ENCODE measurements at places on chromosomes 1 and 21.

DNA sequence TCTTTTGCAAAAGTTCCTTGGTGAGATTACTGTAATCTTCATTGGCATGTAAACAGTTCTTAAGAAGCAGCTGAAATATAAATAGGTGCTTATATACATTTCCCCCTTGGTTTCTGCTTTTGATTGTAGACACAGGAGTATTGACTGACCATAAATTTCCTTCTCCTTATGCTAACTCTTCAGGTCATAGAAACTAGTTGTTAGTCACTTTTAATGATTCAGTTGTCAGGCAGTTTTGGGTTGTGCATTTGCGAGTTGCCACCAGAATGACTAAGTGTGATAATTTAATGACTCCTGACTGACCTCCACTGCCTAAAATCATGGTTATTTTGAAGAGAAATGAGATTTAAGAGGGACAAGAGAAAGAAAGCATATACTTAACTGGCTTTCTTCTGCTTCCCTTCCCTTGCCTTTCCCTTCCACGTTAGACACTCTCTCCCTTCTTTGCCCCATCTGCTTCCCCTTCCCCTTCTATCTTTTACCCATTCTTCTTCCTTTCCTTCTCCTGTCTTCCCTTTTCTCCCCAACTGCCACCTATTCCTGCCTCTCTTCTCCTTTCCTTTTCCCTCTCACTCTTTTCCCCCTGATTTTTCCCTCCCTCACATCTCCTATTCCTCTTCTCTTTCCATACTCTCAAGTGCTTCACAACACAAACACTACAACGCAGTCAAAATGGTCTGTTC is 12.3 kb downstream of the ZMPSTE24 start:
- peak; percentile 48 for DNase-seq

DNA sequence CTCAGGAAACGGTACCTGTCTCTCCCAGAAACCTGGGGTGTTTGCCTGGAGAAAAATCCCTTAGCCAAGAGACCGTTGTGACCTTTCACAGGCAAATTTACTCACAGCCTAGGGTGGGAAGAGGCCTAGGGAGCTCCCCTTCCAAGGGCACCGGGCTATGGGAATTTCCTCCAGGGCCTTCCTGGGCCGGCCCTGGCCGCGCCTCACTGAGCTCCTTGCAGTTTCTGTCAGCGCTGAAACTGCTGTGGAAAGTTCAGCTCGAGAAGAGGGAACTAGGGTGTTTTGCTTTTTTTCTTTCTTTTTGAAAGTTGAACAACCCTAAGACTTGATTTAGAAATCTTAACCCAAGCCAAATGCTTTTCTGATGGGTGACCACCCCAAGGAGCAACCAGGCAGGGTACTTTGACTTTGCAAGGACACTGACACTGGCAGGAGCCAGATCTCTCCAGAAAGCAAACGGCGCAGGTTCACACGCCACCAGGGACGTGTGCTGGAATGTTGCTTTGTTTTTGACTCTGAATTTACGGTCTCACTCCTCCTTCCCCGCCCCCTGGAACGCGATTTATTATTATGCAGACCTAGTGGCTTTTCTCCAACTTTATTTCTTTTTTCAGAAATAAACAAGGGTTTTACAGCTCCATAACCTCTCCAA is 229.6 kb upstream of the JUN start:
- DNase-seq, result peak; percentile 64

DNA sequence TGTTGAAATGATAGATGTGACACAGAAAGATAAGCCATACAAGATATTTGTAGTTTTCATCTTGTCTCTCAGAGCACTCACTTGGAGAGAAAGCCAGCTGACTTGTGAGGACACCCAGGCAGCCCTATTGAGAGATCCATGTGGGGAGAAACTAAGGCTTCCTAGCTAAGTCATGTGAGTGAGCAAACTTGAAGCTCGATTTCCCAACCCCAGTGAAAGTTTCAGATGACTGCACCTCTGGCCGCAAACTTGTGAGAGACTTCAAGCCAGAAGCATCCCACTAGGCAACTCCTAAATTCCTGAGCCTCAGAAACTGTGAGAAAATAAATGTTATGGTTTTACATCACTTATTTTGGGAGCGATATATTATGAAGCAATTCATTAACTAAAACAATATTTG is 832.3 kb downstream of the LTN1 start:
- DNase-seq, result no peak

DNA sequence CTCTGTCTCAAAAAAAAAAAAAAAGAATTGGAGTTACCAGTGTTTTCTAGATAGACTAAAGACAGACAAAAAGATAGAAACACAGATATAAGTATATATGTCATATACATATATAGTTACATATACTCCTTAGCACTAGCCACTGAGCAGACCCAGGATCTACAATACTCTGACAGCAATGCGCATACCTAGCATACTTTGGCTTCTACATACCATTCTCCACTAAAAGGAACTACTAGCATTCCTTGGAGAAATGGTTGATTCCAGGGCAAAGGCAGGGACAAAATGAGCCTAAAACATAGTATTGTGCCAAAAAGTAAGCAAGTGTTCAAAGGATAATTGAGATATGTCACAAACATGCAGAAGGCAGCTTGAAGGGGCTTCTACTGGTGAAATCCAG is 22.7 kb downstream of the SYNJ1 start:
- DNase-seq, result peak; percentile 63

DNA sequence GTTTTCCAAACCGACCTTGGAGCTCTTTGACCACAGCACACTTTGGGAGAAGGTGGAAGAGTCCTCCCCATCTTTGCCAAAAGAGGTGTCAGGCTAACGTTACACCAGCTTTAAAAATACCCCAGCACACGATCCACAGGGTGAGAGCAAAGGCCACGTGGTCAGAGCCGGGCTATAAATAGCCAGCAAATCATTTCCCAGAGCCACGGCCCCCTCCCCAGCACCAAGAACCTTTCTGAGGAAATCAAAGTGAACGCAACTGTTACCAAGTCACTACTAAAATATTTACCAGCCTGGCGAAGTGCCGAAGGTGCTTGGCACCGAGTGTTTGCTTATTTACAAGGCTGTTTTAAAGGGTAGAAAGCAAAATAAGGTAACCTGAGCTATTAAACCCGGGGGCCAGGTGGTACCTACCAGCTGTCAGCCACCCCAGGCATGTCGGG is 72.4 kb downstream of the CASZ1 start:
- peak; percentile 13 for DNase-seq

- no peak for DNase-seq
Measured at GRCh38 chr21:37168666-37169065, 95.6 kb downstream of the TTC3 start.

- DNase-seq, result peak; percentile 91
Measured at GRCh38 chr1:66331658-66332547, 202.1 kb upstream of the SGIP1 start.

DNA sequence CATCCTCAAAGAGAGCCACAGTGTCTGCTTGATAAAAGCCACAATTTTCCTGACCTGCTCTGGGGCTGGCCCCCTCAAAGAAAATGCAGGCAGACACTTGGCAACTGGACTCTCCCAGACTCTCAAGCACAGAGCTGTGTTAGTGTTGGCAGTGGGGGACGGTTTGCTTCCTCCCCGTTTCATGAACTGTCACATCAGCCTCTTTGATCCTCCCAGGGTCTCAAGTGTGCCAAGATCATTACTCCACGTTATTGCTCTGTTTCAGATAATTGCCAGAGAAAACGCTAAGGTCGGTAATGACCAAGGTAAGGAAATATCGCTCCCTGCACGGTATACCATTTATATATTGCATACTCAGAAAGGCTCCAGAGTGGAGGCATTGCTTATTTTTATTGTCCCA is 138.8 kb downstream of the NTMT2 start:
- no peak for DNase-seq

DNA sequence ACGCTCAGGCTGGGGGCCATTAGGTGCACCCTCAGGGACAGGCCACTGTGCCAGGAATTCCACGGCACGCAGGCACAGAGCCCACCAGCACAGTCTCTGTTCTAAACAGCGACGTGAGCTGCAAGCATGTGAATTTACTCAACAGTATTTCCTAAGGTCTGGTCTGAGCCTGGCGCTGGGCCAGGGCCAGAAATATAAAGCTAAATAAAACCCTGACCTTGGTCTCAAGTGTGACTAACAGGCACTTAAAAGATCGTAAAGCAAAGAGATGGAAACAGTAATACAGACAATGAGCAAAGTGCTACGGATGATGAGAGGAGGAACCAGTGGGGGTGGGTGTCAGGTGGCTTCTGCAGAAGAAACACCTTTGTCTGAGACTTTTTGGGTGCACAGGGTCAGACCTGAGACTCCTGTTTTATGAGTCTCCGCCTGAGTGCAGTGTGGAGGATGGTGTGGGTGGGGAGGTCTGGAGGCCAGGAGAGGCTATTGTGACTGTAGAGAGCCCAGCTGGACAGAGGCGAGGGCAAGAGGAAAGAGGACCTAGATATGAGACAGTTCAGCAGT is 53.4 kb upstream of the EDN2 start:
- peak; percentile 91 for DNase-seq

DNA sequence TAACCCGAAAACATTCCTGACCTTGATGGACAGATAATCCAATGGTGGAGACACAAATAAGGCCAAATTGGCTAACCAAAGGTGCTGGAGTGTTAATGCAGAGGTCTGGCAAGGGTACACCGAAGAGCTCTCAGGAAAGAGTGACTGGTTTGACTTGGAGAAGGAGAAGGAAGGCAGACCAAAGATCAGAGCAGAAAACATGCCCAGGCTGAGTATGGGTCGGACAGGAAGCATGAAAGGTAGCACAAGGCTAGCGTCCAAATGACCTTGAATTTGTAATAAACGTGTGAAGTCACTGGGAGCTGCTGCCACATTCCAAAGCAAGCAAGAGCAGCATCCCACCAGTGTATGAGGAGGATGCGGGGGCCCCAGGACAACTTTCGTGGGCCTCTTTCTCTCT is 45.7 kb downstream of the APP start:
- DNase-seq, result no peak

DNA sequence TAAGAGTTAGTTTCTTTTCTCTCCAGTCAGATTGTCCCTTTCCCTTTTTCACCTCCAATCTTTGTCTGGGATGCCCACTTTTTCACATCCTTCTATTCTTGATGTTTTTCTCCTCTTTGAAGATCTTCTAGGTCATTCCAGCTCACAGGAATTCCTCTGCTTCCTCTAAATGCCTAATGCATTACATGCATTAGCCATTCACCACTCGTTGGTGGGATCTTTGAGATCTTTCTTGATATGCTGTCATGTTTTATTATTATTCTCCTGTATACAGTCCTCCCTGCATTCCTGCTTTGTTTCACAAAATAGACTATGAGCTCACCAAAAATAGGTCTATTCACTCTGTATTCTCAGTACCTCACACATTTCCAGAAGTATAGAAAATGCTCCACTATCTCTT is 129.0 kb downstream of the LYPLAL1 start:
- DNase-seq, result peak; percentile 45

GRCh38 chr1:12648741-12649140 is 4.9 kb downstream of the AADACL4 start:
- no peak for DNase-seq

GRCh38 chr1:6212193-6212959 is 6.5 kb downstream of the RNF207 start:
- DNase-seq, result no peak

DNA sequence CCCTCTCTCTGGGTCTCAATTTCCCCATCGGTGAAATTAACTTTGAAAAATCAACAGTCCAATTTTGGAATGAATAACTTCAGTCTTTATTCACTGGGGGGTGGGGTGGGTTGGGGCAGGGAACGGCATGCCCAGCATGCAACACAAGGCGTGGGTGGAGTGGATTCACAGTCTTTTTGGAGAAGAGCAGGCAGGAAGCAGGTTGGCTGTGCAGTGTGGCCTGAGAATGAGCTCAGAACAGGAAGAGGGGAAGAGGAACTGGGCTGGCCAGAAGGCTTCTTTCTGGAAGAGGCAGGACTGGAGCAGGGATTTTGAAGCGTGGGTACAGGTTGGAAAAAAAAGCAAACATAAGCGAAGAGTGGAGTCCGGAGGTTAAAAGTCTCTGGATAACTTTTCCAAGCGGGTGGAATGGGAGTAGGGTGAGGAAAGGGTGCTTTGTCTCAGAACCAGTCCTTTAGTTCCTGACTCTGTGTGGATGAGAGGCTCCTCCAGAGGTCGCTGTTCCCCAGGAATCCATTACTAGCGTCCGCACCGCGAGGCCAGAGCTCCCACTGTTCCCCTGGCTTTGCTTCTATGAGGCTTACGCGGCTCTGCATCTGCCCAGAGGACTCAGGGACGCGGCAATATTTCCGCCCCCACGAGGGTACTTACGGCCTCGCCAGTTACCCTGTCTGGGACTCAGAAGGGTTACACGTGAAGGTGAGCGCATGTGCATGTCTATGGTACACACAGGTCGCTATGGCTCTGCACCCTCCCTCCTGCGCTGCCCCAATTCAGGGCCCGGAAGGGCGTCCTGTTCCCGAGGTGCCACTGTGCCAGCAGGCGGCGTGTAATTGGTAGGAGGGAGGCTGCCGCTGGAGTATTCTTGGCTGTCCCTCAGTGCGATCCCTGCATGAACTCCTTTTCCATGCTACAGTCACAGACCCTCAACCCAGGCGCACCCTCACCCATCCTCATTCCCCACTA is 5.5 kb upstream of the FOXD2 start:
- DNase-seq, result peak; percentile 72

- no peak for DNase-seq
Measured at GRCh38 chr1:93475681-93476080, 27.8 kb downstream of the FNBP1L start.

DNA sequence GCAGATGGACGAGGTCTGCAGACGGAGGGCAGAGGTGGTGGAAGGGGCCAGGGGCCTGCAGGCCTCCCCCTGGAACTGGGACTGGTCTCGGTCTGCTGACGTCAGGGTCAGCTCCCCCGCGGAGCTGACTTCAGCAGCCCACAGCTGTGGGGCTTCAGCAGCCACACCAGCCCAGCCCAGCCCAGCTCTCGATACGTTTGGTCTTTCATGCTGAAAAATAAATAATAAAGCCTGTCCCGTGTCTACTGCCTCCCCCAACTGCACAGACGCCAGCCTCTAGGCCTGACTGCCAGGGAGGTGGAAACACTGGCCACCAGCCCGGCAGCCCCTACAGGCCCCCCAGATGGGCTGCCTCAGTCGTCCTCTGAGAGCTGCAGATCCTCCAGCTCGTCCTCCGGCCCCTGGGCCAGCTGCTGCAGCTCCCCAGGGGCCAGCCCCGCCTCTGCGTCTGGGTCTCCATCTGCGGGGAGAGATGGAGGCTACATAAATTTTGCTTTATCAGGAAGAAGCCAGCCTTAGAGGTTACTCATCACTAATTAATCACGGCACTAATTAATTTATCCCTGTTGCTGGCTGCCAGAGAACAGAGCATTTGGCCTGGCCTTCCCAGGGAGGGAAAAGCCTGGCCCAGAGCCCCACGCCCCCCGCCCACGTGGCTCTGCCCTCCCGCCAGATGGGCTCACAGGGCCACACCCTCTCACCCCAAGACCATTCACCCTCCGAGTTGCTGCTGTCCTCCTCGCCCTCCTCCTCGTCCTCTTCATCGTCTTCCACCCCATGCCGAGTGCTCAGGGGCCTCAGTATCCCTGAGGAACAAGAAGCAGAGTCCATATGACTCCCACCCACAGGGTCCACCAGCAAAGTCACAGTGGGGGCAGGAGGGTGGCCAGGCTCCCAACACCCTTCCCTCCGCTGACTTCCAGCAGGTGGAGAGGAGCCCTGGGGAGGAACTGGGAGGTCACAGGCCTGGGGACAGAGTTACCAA is 14.4 kb downstream of the NOC2L start:
- DNase-seq, result peak; percentile 74

Measured in fibroblast of skin of right quadriceps (primary cell).